Fibroblast of the conjunctiva (primary cell): ENCODE measurements at places on chromosomes 7 and 10.

- no peak for DNase-seq
These were observed 3.5 kb downstream of the POLR3A start for GRCh38 chr10:78025685-78026364.

GRCh38 chr7:45869426-45869825 lies 3.5 kb downstream of the CCDC201 start:
- no peak for DNase-seq

GRCh38 chr10:59376846-59377245 lies 14.5 kb upstream of the FAM13C start:
- DNase-seq: no peak

DNA sequence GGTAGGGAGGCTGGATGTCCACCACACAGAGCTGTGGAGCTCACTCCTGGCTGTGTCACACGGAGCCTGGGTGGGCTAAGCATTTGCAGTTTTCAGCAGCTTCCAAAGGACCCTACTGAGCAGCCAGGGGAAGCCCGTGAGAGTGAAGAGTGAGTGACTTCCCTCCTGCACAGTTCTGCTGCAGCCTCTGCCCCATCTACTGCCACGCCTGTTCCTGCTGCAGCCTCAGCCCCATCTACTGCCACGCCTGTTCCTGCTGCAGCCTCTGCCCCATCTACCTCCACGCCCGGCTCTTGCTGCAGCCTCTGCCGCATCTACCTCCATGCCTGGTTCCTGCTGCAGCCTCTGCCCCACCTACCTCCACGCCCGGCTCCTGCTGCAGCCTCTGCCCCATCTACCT lies 12.2 kb downstream of the ADAM8 start:
- no peak for DNase-seq

DNA sequence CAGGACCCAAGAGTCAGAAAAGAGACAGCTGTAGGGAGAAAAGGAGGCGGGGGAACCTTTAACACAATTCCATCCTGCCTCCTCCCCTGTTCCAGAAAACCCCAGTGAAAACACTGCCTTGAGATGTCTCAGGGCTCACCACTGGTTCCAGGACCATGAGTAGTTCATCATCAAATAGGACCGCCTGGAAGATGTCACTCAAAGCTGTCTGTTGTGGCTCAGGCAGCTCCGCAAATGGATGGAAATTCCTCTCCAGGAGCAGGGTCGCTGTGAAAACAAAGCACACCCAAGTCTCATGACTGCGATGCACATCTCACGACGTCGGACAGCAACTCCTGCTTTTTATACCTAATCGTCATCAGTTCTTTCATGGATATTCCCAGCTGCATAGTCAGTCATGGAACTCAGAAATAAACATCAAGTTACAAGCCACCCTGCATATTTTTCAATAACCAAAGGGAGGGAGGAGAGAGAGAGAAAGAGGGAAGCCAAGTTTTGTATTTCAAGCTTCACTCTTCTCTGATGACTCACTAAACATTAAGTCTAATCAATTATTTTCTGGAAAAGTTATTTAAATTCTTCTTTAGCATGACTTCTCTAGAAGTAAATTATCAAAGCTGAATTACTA lies 49.2 kb downstream of the GSDME start:
- DNase-seq: no peak

GRCh38 chr7:4167385-4167910 lies 514.6 kb upstream of the FOXK1 start:
- no peak for DNase-seq

GRCh38 chr10:33306126-33306525 lies 28.3 kb downstream of the NRP1 start:
- no peak for DNase-seq

- DNase-seq: no peak
These were observed 688.5 kb downstream of the PARD3 start for GRCh38 chr10:34126371-34127151.

DNA sequence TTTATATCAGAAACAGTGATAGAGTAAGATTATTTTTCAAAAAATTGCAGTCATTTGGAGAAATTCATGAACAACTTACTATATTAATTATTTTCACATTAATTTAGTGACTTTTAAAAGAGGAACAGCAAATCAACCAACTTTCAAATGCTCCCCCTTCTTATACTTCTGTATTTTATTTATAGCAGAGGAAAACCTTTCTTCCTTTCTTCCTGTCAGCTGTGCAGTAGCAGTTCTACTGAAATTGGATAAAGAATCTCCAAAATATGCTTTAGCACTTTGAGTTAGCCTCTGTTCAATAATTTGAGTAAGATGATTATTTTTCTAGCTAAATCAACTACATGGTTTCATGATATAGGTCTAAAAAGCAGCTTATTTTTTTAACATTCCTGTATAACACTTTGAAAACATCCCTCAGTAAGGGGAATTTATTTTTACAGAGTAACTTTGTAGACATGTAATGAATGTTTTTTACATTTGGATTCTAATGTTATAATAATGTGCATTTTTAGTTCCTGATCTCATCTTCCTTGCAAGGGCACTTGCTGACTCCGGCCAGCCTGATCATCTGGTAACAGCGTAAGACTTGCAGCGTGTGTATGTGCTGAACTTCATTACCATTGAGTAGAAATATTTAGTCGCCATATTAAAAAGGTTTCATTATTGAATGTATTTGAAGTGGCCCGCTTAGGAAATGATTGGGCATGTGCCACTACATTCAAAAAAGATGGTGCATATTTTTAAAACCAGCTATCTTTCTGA lies 158.3 kb upstream of the HDAC9 start:
- no peak for DNase-seq
